ENCODE measurements at places on chromosomes 2 and 18. TPM values are rescaled to one million over a fixed set of nuclear protein-coding genes. Genes with fewer than 3 reads are reported as not detected.

The NPPC gene
- 3.5 TPM for total RNA-seq

The IL36A gene
- total RNA-seq: not detected

- no peak for DNase-seq
- no peak overlapping the region for H3K4me3 ChIP-seq
- H3K36me3 ChIP-seq: no peaks in the 10 kb centered on the region
- H3K27ac ChIP-seq: no peak overlapping the region
- no peaks in the 10 kb centered on the region for H3K4me1 ChIP-seq
Measured at GRCh38 chr2:167332358-167332757, 444.1 kb downstream of the XIRP2 start.

DNA sequence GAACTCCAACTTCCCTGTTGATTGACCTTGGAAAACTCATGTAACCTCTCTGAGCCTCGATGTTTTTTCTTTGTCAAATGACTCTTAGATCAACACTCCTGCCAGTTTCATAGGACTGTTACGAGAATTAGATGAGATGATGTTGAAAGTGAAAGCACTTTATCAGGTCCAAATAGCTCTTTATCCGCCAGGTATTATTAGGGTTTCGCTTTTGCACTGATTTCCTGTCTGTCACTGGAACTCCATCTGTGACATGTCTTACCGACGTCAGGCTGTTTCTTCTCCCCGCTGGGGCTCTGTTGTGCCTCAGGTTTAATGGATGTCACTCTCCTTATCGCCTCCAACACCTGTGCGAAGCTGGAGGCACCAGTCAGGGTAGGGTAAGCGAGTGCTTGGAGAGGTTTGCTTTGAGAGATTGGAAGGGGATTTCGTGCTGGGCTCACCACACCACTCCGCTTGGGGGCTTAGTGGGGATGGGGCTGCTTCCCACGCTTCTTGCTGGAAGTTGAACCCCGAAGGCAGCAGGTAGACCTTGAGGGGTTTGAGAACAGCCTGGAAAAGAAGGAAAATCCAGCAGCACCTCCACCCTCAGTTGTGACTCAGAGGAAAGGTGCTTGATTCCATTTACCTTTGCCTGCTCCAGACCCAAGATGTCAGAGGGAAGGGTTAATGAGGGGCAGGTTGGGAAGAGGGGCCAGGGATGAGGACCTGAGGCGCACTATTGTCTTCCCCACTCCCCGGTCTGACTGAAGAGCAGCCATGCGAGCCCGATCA is 4.3 kb downstream of the GAD1 start:
- no peaks in the 10 kb centered on the region for H3K36me3 ChIP-seq
- peaks cover 81% of the 10 kb centered on the region for H3K27me3 ChIP-seq
- H3K27ac ChIP-seq: no peak overlapping the region
- H3K4me1 ChIP-seq: peaks cover 44% of the 10 kb centered on the region

GRCh38 chr2:64859312-64860212 is 129.6 kb upstream of the SLC1A4 start:
- peaks cover 8% of the 10 kb centered on the region for H3K4me1 ChIP-seq
- H3K27me3 ChIP-seq: peaks cover 6% of the 10 kb centered on the region
- H3K36me3 ChIP-seq: no peaks in the 10 kb centered on the region
- H3K27ac ChIP-seq: no peak overlapping the region
- DNase-seq: no peak
- H3K4me3 ChIP-seq: no peak overlapping the region
